ENCODE measurements at places on chromosomes 6 and 20.

- H3K27ac ChIP-seq, result no peak overlapping the region
- no peak overlapping the region for H3K4me3 ChIP-seq
- peaks cover 16% of the 10 kb centered on the region for H3K27me3 ChIP-seq
Measured at GRCh38 chr20:40631119-40631631, 57.9 kb downstream of the MAFB start.

- H3K4me1 ChIP-seq, result no peaks in the 10 kb centered on the region
- peaks cover 13% of the 10 kb centered on the region for H3K27me3 ChIP-seq
- no peaks in the 10 kb centered on the region for H3K36me3 ChIP-seq
- H3K27ac ChIP-seq, result no peak overlapping the region
Measured at GRCh38 chr6:147438758-147439528, 69.5 kb upstream of the SAMD5 start.

DNA sequence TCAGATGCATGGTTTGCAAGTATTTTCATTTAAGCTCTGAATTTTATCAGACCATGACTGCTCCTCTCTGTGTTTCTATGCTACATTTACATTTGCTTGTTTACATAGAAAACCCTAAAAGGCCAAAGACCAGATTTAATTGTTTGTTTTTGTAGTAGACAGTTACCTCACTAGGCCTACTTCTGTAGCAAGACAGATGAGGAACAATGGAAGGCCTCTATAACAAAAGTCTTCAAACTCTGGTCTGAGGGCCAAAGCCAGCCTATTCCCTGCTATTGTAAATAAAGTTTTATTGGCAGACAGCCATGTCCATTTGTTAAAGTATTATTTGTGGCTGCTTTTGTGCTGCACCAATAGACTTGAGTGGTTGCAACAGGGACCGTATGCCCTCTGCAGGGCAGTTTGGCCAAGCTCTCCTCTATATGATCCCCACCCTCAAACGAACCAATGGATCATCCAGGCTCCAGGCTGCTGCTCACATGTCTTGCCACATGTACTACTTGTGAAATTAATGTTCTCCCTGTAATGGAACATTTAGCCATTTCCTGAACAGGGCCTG is 182.0 kb downstream of the DOK5 start:
- DNase-seq, result no peak
- no peaks in the 10 kb centered on the region for H3K36me3 ChIP-seq
- no peak overlapping the region for H3K27ac ChIP-seq
- H3K4me3 ChIP-seq, result no peak overlapping the region

GRCh38 chr6:107637316-107638315 is 147.7 kb downstream of the SOBP start:
- no peak overlapping the region for H3K4me3 ChIP-seq
- no peak for DNase-seq
- H3K4me1 ChIP-seq, result peaks cover 15% of the 10 kb centered on the region
- no peaks in the 10 kb centered on the region for H3K36me3 ChIP-seq
- no peak overlapping the region for H3K27ac ChIP-seq

DNA sequence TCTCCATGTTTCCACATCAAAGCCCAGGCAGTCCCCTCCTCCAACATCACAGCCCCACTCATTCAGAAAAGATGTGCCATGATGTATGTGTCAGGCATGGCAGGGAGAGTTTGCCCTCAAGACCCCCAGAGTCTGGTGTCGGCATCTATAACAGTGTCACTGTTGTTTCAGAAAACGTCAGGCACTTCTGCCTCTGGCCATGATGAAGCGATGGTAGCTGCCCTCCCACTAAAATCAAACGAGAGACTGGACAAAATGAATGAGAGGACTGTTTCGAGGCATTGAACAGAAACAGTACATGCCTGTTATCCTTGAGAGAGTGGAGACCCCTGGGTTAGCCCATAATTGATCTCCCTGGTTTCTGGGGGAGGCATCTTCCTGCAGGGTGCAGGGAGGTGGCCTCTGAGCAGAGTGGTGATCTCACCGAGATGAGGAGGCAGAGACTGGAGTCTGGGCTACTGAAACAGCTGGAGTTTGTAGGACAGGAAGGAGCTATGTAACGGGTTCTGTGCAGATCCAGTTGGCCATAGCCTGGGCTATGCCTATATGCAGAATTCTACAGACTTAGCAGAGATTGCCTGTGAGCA is 144.5 kb downstream of the SYCP2 start:
- H3K27ac ChIP-seq, result no peak overlapping the region
- no peak overlapping the region for H3K4me3 ChIP-seq
- peaks cover 18% of the 10 kb centered on the region for H3K27me3 ChIP-seq
- H3K36me3 ChIP-seq, result no peaks in the 10 kb centered on the region
- DNase-seq, result no peak

GRCh38 chr6:52566201-52566600 is 10.7 kb downstream of the TRAM2 start:
- no peaks in the 10 kb centered on the region for H3K36me3 ChIP-seq
- no peaks in the 10 kb centered on the region for H3K27me3 ChIP-seq
- no peak for DNase-seq
- H3K4me3 ChIP-seq, result no peak overlapping the region
